ENCODE measurements at places on chromosomes 7 and 10.
A peak's percentile ranks its signal among the peaks of the same experiment; 100 is the strongest.

GRCh38 chr10:75283671-75284470, 48.1 kb upstream of the COMTD1 start:
- no peak for DNase-seq

GRCh38 chr10:63675171-63675570, 154.0 kb downstream of the REEP3 start:
- DNase-seq: no peak

- DNase-seq: no peak
Observed at GRCh38 chr7:105782391-105783042, 93.9 kb downstream of the ATXN7L1 start.

DNA sequence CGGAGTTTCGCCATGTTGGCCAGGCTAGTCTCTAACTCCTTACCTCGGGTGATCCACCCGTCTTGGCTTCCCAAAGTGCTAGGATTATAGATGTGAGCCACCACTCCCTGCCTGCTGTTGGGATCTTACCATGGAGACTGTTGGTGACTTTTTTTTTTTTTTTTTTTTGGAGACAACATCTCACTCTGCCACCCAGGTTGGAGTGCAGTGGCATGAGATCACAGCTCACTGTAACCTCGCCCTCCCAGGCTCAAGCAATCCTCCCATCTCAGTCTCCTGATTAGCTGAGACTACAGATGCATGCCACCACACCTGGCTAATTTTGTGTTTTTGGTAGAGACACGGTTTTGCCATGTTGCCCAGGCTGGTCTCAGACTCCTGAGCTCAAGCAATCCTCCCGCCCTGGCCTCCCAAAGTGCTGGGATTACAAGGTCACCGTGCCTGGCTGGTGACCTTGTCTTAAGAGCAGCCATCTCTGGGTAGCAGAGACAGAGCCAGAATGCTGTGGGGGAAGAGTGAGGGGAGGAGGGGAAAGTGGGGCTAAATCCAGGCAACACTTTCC, 25.7 kb upstream of the ASCC1 start:
- DNase-seq: no peak

- no peak for DNase-seq
Observed at GRCh38 chr7:158549616-158550393, 37.8 kb downstream of the PTPRN2 start.

GRCh38 chr10:88617772-88618300, 31.3 kb downstream of the LIPJ start:
- DNase-seq: no peak

DNA sequence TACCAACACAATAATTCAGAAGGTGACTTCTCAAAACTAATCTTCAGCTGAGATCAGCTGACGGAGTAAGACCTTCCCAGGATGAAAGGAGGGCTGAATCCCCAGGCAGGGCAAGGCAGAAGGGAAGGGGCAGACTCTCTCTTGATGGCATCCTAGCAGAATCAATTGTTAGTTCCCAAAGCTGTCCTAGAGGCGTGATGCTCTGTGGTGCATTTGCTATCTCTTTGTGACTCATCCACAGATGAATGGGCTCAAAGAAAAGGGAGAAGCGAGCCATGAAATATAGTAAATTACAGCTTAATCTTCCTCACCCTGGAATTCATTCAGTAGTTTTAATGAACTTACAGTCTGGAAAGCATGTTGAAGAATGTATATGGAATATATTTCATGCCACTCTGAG, 37.2 kb downstream of the PDE1C start:
- no peak for DNase-seq

- no peak for DNase-seq
Observed at GRCh38 chr10:89929282-89930026, 228.1 kb downstream of the KIF20B start.

DNA sequence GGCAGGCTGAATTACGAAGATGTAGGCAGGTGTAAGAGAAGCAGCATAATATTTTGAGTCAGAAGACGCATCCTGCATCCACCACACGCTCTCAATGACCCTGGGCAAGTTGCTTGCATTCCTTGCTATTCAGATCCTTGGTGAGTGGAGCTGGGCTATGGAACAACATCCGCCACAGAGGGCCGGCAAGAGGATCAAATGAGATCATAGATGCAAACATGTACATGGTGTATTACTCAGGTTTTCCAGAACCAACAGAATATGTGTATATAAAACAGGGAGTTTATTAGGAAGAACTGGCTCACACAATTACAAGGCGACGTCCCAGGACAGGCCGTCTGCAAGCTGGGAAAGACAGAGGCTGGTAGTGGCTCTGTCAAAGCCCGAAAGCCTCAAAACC, 51.5 kb downstream of the ADAM12 start:
- no peak for DNase-seq

DNA sequence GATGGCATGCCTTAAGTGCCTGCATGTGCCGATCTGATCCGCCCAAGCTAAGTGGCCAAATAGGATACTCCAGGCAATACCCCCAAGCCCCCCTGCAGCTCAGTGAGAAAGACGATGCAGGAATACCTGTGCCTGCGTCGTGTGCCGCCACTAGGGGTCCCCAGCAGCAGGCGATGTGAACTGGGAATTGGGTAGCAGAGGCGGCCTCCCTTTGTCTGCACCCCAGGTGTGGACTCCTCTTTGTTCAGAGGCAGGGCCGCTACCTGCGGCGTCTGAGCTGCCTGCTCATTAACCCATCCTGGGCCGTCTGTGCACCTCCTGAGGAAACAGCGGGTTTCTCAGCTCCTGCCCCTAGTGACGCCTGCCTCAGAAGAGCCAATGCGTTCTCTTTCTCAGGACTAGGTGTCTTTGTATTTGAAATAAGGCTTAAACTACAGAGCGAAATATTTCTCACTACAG, 4.8 kb upstream of the CHN2 start:
- peak; percentile 54 for DNase-seq

DNA sequence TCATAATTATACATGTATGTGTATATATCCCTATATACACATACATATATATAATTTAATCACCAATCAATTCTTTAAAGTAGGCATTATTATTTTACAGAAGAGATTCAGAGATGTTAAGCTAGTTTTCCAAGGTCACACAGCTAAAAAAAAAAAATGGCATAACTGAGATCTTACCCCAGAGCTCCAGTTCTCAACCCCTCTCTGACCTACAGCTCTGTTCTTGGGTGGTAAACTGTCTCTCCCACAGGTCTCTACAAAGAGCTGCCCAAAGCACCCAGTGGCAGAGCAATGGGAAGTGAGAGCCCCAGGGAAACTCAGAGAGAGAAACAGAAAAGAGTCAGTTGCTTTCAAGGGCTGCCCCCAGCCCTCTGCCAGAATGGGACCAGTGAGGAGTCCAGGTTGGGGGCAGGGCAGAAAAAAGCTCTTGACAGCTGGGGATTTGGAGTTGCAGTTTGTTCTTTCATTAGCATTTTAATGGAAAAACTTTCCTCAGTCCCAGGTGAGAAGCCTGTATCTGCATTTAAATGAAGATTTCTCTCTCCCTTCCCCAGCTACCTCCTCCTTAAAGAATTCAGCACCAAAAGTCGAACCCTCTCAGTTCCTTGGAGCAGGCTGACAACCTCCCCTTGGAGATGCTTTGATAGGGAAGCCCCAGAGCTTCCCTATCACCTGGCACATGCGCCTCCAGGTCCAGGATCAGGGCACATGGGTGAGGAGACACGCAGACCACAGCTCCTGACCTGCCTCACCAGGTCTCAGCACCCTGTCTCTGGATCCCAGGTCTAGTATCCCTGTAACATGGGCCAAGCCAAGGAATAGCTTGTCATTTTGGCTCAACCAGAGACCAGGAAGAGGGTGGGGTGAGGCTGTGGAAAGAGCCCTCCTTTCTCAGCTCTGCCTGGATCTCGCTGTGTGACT, 388.1 kb downstream of the PLXNA4 start:
- DNase-seq: no peak

GRCh38 chr10:97380516-97380915, 20.6 kb downstream of the RRP12 start:
- DNase-seq: no peak

GRCh38 chr7:21542891-21543527, at the start of gene DNAH11:
TSS of gene DNAH11 (plus strand) at chr7:21543039. CDS start at chr7:21543246, 207 bp downstream.
- peak; percentile 45 for DNase-seq

DNA sequence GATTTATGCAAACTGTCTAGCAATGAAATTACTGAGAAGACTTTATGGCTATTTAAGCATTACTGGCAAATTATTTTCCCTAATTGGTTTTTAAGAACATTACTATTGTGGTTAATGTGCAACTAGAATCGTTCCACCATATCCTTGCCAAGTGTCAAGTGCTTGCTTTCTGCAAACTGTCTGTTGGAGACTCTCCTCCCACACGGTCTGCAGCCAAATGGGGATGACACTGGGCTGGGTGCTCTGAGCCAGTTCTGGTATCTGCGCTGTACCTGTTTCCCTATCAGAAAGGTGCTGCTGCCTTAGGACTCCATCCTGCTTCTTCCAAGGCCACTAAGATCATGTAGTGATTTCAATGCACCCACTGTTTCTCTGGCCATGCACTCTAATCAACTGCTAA, 110.4 kb downstream of the RAMP3 start:
- no peak for DNase-seq

- no peak for DNase-seq
Observed at GRCh38 chr7:31529103-31529502, 15.2 kb downstream of the ITPRID1 start.

- DNase-seq: no peak
Observed at GRCh38 chr7:42945821-42946626, 13.8 kb downstream of the MRPL32 start.

- no peak for DNase-seq
Observed at GRCh38 chr10:70479626-70480238, 1.2 kb downstream of the PALD1 start.

- DNase-seq: no peak
Observed at GRCh38 chr7:91357901-91358300, 93.7 kb downstream of the FZD1 start.

GRCh38 chr7:39602351-39602750, 21.0 kb upstream of the RALA start:
- DNase-seq: no peak

DNA sequence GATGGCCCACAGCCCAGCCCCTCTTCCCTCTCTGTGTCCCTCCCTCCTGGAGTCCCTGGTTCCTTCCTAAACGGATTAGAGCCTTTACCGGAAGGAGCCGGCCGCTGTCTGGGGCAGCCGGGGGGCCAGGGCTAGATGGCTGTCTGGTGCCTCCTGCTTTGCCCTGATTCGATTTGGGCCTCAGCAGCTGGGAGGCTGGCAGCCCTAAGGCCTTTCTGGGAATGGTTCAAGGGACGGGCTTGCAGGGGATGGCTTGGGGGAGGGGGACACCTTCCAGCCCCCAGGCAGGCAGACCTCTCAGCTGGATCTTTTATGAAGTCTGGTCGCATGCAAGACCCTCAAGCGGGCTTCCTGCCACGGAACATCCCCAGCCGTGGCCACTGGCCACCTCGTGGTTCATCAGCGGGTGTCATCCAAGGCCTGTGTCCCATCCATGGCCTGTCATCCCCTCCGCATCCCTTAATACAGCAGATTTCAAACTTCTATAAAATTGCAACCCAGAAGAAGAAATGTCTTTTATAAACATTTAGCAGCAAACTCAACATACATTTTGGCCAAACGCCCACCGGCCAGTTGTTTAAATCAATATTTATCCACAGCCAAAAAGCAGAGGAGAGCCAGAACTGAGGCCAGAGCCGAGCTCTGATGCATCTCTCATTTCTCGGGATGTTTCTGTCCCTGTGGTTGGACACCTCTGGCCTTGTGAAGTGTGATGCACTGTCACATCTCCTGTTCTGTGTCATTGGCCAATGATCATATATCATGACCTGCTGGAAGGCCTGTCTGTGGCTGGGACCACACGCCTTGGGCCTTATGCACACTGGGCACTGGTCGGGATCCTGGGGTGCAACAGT, 52.0 kb downstream of the GTF2IRD1 start:
- no peak for DNase-seq

DNA sequence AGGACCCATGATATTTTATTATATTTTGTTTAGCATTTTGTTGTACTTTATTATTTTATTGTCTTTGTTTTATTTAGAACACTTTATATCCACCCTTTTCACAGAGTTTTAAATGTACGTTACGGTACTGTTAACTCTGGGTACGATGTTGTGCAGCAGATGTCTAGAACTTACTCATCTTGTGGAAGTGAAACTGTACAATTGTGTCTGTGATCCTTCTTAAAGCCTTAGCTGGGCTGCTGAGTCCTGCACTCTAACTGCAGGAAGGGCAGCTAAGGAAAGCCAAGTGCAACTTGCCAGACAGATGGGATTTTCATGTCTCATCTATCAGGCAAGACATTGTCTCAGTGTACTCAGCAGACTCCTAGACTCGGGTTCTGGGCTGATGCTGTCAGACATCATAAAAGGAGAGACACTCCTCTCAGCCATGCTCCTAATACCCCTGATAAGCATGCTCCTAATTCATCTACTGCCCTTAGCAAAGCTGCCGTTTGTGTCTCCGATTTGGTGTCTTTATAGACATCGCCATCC, 14.6 kb upstream of the INSYN2A start:
- no peak for DNase-seq

DNA sequence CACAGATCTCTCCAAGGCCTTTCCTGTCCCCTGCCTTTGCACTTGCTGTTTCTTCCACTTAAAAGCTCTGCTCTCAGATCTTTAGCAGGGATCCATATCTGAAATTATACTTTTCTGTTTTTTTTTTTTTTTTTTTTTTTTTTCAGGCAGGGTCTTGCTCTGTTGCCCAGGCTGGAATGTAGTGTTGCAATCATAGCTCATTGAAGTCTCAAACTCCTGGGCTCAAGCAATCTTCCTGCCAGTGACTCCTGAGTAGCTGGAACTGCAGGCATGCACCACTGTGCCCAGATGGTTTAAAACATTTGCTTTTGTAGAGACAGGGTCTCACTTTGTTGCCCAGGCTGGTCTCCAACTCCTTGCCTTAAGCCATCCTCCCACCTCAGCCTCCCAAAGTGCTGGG, 5.0 kb upstream of the TSPAN15 start:
- DNase-seq: no peak

- DNase-seq: peak; percentile 29
Observed at GRCh38 chr7:97845622-97846203, 26.5 kb downstream of the ASNS start.

DNA sequence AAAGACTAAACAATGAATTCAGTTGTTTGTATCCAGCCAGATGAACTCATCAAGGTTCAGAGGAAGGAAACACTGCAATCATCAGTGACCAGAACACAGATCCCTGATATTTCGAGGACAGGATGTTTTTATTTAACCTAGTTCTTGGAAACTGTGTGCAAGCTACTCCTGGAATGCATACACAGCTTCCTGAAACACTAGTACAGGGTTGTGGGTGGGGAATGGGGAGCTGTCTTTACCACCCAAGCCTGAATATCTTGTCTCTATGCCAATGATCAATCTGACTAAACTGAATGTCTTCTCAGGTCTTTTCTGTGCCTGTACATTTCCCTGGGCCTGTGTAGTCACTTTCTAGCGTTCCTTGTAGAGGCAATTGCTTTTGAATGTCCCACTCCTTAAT, 374.6 kb downstream of the CALN1 start:
- no peak for DNase-seq

GRCh38 chr10:29701306-29701705, 66.5 kb upstream of the SVIL start:
- DNase-seq: no peak

DNA sequence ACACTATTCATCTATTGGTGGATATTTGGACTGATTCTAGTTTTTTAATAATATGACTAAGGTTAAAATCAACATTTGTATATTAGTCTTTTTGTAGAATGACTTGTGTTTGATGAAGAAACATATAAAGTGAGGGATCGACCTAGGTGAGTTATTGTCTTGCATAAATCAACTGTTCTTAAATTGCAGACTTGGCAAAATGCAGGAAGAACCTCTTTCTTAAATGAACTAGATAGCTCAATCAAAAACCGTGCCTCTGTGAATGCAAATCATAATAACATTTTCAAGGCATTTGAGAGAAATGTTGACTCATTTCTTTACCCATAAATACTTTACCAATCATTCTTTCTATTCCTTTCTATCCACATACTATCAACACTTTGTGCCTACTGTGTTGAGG, 101.5 kb upstream of the ANK3 start:
- no peak for DNase-seq

All from NCI-H524 (cell line).